ENCODE measurements at places on chromosomes 6 and 20.
A peak's percentile ranks its signal among the peaks of the same experiment; 100 is the strongest.

DNA sequence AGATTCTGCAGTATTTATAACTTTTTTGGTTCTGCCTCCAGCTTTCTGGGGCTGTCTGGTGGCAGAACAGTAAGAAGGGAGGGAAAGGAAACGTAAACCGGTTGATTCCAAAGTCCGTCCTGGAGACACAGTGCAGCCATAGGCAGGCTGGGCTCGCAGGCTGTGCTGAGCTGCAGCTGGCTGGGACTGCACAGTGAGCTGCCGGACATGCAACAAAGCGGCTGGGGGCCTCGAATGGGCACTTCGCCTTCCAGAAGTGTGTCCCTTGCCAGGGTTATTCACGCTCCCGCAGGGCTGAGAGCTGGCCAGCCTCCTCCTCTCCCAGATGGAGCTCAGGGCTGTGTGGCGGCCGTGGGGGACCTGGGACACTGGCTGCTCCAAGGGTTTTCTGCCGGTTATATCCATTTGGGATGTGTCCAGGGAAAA lies 78.1 kb upstream of the CD93 start:
- no peak for DNase-seq

- DNase-seq = no peak
Observed at GRCh38 chr20:49572857-49573256, 4.9 kb upstream of the PTGIS start.

DNA sequence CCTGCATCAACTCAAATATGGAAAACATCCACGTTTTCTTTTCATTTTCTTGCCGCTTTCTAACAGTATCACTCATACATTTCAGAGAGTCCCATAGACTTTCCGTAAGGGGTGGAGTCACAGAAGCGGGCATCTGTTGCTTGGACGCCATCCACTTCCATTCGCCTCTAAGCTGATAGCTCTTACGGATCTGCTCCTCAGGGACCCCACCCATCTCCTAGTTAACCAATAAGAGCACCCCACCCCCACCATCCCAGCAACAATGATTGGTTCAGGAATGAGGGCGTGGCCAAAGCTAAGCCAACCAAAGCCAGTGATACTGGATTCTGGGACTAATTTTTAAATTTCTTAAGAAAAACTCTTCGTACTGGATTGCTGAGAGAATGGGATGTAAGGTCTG lies 42.4 kb downstream of the SLC2A10 start:
- DNase-seq = no peak

DNA sequence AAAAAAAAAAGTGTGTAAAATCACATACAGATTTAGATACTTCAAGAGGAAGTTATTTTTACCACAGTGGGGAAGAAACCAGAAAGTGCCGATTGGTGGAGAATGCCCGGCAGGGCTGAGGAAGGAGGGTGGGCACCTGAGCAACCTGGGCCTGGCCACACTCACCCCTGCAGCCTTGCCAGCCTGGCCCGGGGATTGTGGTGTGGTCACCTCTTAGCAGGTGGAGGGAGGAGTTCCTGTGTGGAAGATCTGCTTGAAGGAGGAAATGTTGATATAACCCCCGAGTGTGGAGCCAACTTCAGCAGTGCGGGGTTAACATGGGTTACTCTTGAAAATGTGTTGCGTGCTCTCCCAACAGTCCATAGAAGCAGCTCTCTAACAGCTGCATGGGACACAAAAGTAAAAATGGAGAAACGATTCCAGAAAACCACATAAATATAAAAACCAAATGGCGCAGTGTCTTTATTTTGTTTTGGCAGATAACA lies 14.7 kb downstream of the UST start:
- DNase-seq = no peak

DNA sequence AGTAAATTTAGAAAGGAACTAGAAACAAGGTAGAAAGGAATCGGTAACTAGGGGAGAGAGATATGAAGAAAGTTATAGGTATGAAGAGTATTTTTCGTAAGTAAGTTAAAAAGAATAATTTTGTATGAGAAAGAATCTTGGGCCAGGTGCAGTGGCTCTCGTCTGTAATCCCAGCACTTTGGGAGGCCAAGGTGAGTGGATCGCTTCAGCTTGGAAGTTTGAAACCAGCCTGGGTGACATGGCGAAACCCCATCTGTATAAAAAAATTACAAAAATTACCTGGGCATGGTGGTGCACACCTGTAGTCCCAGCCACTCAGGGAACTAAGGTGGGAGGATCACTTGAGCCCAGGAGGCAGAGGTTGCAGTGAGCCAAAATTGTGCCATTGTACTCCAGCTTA lies 42.0 kb downstream of the TCP11 start:
- DNase-seq = no peak

DNA sequence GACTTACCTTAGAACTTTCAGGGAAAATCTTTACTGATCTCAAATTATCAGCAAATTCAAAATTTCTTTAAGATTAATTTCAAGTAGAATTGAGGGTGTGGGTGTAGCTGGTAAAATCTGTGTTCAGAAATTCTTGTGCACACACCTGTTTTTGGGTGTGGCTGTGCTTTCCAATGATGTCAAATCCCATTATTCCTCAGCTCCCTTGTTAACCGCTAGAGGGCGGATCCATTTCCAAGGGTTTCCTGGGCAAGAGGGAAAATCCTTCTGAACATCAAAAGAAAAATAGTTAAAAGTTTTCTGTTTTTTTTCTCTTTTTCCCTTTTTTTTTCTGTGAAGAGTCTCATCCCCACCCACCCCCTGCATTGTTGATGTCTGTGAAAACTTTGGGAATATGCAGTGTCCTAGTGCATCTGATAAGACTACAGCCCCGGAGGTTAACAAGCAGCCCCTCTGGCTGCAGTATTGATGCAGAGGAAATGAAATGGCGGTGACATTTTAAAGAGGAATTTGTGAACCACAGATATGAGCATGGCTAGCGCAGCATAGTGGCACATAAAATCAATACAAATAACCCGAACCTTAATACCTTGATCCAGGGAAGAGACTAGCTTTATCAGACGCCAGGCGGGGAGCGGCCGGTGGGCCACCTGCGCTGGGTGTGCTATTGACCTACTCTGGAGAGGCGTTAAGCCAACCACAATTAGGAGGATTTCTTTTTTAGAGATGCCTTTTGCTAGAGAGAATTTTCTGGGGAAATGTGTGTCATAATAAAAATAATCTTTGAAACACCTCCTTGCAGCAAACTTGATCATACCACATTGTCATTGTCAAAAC lies 130.9 kb downstream of the FOXA2 start:
- DNase-seq = no peak

DNA sequence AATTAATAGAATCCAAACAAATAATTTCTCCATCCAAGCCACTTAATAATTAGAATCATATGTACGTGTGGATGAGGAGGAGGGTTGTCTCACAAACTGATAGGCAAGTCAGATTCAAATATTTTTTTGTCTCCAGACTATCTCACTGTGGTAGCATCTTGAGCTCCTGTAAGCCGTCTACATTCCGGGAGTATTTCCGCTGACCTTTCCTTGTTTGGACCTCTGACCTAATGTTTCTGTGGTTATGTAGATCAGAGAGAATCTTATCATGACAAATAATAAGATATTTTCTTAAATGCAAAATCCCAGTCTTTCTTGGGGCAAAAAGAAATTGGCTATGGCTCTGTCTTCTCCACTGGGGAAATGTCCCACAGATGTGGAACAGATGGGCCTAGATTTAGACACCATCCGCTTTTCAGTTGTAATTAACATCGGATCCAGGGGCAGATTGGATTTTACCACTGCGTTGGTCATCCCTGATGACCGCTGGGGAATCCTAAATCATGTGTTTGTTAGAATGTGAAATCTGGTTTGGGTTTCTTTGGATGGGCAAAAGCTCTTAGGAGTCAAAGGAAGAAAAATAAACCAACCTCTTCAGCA lies 197.1 kb upstream of the RIN2 start:
- DNase-seq = no peak

GRCh38 chr6:87922196-87922946 lies 125.3 kb upstream of the SPACA1 start:
- DNase-seq = no peak

DNA sequence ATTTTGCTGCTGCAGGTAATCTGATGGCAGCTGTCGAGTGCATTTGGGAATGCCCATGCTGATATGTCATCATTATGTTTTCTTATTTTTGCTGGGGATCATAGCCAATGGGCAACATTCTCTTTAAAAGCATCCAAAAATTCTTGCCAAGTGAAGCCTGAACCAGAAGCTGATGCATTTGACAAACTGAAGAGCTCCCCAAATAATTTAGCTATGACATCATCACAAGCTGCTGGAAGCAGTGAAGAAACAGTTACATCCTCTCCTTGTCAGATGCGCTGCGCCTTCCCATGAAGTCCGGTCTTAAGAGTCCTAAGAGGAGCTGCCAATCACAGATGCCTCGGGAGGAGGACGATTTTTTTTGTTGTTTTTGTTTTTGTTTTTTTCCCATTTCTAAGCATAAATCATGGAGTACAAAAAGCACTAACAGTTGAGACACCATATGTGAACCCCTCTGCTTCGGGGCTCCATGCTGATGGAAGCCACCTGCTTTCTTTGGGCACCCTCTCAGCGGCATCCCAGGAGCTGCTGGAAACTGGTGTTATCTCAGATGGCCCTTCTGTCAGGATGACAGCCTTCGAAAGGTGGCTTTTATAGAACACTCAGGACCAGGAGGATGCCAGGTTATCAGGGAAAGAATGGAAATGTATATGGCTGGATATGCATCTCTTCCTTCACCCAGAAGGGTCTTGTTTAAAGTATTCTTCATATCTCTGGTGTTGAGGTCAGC lies 56.1 kb upstream of the FOXQ1 start:
- peak; percentile 13 for DNase-seq

DNA sequence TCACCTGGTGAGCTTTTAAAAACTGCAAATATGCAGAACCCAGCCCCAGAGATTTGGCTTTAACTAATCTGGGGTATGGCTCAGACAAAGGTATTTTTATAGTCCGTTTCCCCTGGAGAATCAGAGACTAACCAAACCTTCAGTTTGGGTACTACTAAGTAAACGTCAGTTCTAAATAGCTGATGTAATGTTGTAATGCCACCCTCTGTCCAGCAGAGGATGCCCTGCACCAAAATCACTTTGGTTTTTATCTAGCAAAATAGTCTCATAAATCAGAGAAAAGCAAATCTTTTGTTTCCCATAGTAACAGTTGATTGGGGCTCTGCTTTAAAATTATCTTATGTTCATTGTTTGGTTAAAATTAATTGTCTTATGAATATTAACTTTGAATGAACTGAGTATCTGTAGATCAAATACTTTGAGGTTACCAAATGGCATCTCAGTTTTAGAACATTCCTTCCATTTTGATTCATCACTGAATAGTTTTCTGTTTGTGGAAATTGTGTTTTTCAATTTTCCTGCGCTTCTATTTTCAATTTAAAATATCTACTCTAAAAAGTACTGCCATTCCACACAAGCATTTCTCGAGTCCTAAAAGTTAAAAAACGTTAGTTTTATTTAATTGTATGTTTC lies 278.3 kb upstream of the PLCB4 start:
- DNase-seq = peak; percentile 15

DNA sequence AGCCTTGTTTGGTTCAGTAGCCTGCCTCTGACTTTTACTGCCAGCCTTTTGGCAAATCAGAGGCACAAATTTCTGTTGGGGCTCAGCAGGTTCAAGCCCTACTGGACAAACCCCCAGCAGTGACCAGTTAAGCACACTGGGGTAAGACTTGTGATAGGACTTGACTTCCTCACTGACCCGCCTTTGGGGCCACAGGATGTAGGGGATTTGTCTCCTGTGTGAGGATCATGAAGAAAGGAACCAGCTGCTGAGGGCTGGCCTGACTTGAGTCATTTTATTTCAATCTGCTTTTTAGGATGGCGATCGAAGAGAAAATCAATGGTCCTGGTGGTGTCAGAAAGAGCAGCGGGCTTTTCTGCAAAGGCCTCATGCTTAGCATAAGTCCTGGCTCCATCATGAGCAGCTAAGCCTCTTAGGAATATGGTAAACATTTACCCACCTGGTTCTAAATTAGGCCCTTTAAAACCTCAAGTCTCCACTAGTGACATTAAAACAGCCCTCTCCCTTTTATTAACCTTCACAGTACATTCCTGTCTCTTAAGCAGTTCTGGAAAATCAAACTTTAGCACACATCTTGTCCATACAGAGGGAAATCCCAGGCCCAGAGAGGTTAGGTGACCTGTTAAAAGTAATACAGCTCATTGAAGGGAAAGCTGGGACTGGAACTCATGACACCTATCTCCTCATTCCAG lies 16.6 kb downstream of the CHMP4B start:
- no peak for DNase-seq

DNA sequence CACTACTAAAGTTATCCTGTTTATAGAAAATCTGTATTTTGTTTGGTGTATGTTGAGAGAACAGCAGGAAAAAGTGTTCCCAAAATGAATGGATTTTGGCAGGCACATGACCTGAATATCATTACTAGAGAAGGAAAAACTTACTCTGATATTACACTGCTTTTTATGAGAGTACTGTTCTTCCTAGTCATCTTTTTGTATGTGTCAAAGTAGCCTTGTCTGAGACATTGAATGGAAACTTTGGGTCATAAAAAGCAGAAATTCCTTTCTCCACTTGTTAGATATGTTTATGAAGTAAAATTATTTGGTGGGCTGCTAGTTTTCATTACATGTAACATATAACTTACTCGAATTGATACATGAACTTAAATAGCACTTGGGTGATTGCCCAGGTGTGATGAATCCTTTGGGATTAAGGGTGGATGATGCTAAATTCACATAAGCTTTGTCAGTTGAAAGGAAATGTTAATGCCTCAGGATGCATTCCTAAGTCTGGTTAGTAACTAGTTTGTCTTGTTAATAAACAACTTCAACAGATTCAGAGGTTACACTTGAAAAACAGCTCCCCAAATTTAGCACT lies 206.7 kb downstream of the CENPW start:
- DNase-seq = no peak

- no peak for DNase-seq
Observed at GRCh38 chr20:31496761-31497295, 17.4 kb upstream of the HM13 start.

- DNase-seq = no peak
Observed at GRCh38 chr20:35271073-35271882, 6.6 kb downstream of the MMP24OS start.

DNA sequence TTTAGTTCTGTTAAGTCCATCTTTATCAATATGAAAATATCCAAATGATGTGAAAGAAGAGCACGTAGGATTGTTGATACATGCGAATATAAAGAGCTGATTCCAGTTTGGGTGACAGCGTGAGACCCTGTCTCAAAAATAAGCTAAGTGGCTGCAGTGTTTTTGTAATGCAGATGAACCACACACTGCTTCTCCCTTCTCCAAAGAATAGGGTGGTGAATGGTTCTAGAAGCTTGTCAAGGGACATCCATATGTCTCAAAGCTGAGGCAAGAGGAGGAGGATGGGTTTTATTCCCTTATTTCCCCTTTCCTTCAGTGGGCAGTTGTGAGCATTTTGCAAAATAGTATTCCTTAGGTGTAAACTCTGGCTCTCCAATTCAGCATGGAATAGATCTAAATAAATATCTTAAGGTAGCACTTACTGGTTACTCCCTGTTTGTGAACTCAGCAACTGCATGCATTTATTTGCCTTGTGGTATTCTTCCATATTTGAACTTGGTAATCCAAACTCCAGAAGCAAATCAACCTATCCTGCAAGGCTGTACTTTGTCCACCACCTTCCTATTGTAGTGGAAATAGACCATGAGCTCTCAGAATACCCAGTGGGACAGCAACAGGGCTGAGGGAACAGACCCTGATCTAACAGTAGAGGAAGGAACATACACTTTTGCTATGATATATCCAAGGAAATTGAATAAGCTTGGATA lies 38.0 kb downstream of the XRN2 start:
- DNase-seq = no peak

Measured in AG04450 (cell line).